ENCODE measurements at places on chromosomes 16 and 17. TPM values are rescaled to one million over a fixed set of nuclear protein-coding genes. Genes with fewer than 3 reads are reported as not detected.
A peak's percentile ranks its signal among the peaks of the same experiment; 100 is the strongest.

DNA sequence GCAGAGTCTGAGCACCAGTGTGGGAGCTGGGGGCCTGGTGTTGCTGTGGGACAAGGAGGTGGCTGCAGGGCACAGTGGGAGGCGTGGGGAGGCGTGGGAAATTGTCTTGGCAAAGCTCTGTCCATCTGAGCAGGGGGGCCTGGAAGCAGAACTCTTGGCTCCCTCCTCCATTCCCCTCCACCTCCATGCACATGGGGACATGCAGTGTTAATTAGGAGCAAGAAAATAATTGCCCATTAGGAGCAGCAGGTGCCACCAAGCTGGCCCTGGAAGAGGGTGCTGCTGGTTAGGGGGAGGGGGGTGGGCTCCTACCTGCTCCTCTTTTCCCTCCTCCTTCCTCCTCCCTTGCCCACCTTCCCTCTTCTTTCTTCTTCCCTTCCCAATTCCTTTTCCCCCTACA is 4.5 kb downstream of the TTYH2 start:
- no peaks in the 10 kb centered on the region for H3K36me3 ChIP-seq
- no peak overlapping the region for H3K27ac ChIP-seq
- peaks cover 11% of the 10 kb centered on the region for H3K4me1 ChIP-seq
- no peak overlapping the region for H3K4me3 ChIP-seq
- H3K27me3 ChIP-seq = no peaks in the 10 kb centered on the region
- no peak for DNase-seq

DNA sequence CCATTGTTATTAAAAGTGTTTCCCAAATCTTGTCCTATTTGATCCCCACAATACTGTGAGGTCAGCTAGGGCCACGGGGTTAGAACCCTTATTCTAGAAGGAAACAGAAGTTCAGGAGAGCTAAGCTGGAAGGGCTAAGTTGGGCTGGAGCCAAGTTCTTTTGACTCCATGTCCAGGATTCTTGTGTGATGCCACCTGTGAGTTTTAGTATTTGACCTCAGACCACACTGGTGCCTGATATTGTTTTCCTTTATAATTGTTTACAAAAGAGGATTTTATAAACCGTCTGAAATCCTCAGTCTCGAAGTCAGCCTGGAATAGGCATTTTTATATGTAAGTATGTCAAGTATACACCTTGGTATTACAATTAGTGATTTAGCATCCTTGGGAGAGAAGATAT is 332.7 kb downstream of the CBLN1 start:
- DNase-seq = no peak
- no peaks in the 10 kb centered on the region for H3K36me3 ChIP-seq
- H3K4me3 ChIP-seq = no peak overlapping the region
- H3K4me1 ChIP-seq = peaks cover 7% of the 10 kb centered on the region
- H3K27ac ChIP-seq = no peak overlapping the region
- H3K27me3 ChIP-seq = no peaks in the 10 kb centered on the region

GRCh38 chr16:53055541-53056391 is 975 bp downstream of the CHD9 start:
- peak overlapping the region; percentile 93 for H3K27ac ChIP-seq
- peaks cover 39% of the 10 kb centered on the region for H3K4me1 ChIP-seq
- H3K4me3 ChIP-seq = peak overlapping the region; percentile 58
- H3K27me3 ChIP-seq = no peaks in the 10 kb centered on the region
- peak; percentile 20 for DNase-seq

DNA sequence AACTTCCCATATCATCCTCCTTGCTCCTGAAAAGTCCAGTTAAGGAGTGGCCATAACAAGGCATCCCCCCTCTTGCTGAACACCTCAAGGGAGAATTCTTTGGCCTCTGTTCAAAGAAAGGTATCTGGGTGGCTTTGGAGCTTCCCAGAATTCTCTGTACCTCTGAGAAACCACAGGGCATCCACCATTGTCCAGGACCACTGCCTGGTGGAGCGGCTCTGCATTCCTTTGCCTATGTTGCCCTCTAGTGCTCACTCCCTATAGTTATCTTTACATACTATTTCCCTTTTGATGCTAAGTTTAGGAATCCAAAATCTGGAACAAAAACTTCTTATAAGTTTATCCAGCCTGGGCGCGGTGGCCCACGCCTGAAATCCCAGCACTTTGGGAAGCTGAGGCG is 30.3 kb downstream of the CHD9NB start:
- peak; percentile 7 for DNase-seq
- no peaks in the 10 kb centered on the region for H3K27me3 ChIP-seq
- H3K36me3 ChIP-seq = no peaks in the 10 kb centered on the region
- H3K4me1 ChIP-seq = no peaks in the 10 kb centered on the region
- no peak overlapping the region for H3K4me3 ChIP-seq

GRCh38 chr17:68909066-68909465 is 46.1 kb downstream of the ABCA8 start:
- H3K27ac ChIP-seq = peak overlapping the region; percentile 34
- no peaks in the 10 kb centered on the region for H3K36me3 ChIP-seq
- no peaks in the 10 kb centered on the region for H3K27me3 ChIP-seq

The RPL27 gene
- 1,406 TPM for total RNA-seq

Measured in thyroid gland (tissue), 4 donors.